ENCODE measurements at places on chromosomes 16 and 17.

- no peak for DNase-seq
These were observed 12.8 kb downstream of the ITGAE start for GRCh38 chr17:3788200-3788599.

GRCh38 chr17:82172486-82173160, 40.0 kb downstream of the CCDC57 start:
- no peak for DNase-seq

DNA sequence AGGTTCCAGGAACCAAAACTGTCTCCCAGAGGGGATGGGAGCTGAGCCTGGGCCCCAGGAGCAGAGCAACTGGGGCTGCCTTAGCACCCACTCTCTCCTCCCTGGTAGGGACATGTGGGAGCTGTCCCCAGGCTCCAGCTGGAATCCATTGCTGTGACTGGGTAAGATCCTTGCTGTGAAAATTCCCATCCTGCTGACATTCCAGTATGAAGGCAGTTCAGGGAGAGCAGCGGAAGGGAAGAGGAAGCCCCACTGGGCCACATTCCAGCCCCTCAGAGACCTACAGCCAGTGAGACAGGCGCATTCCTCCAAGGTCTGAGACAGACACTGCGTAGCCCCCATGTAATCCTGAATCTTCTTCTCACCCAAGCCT, 24.2 kb downstream of the MYO18A start:
- DNase-seq, result no peak

GRCh38 chr16:11901091-11901490, 14.7 kb downstream of the GSPT1 start:
- DNase-seq, result no peak

DNA sequence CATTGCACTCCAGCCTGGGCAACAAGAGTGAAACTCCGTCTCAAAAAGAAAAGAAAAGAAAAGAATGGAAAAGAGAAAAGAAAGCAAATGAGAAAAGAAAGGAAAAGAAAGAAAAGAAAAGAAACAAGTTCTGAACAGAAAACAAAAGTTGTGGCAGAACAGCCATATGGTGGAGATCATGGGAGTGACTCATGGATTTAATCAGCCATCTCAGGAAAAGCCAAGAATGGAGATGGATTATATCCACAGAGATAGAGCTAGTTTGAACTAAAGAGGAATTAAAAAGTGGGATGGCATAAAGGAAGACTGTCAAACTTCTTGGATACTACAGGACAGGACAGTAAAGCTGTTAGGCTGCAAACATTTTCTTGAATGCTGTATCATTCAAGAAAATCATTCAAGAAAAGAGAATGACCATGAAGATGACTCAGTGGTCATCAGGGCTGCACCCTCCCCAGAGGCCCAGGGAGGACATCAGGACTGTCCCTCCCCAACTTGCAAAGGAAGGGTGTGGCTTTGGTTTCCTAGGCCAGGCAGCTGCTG, 120.6 kb downstream of the USP22 start:
- DNase-seq, result no peak

DNA sequence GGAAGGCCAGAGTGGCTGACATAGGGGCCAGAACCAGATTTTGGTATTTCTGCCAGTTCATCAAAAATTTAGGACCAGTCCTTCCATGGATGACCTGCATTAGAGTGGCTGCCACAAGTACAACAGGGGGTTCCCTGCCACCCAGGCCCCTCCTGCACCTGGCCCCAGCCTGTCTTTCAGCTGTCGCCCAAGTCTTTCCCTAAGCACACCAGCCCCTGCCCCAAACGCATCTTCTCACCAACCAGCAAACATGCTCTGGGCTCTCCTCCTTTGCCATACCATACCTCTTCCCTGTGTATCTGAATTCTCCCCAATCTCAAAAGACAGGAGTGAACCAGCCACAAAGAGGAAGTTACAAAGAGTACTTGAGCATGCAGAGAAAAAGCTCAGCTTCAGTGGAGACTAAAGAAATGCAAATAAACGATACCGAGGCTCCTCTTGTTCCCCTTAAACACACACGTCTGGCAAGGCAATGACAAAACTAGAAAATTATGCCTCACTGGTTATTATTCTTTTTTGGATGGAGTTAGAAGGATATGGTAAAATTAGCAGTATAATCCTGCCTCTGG, 130.6 kb downstream of the DYNLRB2 start:
- no peak for DNase-seq

- peak; percentile 94 for DNase-seq
These were observed 15.7 kb downstream of the ETV4 start for GRCh38 chr17:43530288-43531081.

- no peak for DNase-seq
These were observed 210.5 kb downstream of the IRX3 start for GRCh38 chr16:54076006-54076504.

- DNase-seq, result no peak
These were observed 787 bp downstream of the LHX1 start for GRCh38 chr17:36937959-36938565.

DNA sequence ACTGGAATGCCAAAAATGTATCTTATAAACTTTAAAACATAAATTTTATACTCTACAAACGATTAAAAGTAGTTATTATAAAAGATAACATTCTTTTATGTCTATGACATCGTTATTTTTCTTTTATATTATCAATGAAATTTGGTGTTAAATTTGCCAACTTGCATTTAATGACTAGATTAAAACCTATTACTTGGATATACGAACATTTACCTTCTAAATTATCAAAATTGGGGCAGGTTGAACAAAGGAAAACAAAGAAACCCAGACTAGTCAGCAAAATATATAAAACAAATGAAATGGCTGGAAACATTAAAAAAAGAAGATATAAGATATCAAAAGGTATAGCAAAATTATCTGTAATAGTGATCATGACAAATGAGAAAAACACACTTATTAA, 34.1 kb upstream of the ABCA3 start:
- no peak for DNase-seq

DNA sequence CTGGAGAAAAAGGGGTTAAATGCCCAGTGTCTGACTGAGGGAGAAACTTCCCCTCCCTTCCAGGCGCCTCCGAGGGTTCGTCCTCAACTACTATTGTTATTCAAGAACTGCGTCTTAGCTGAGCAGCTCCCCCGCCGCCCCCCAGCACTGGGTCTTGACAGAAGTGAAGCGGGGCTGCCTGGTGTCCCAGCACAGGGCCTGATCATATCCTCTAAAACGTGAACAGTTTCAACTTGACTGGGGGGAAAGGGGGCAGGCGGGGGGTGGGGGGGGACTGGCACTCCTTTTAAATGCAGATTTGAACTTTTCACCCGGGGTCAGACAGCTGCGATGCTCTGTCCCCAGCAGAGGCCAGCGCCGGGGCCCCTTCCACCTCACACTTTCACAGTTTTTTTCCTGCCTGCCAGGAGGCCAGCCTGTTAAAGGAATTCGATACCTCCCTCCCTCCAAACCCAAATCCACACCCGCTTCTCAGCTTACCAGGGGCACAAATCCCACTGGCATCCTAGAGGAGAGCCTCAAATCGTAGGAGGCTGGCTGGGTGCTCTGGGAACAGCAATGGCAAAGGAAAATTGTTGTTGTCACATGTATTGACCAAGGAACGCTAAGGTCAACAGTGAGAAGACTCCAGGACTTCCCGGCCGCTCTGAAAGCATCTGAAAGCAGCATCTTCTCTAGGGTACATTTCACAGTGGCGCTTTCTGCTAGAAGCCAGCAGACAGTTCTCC, 14.5 kb downstream of the ZFHX3 start:
- no peak for DNase-seq
